ENCODE measurements at places on chromosomes 3 and 15.

DNA sequence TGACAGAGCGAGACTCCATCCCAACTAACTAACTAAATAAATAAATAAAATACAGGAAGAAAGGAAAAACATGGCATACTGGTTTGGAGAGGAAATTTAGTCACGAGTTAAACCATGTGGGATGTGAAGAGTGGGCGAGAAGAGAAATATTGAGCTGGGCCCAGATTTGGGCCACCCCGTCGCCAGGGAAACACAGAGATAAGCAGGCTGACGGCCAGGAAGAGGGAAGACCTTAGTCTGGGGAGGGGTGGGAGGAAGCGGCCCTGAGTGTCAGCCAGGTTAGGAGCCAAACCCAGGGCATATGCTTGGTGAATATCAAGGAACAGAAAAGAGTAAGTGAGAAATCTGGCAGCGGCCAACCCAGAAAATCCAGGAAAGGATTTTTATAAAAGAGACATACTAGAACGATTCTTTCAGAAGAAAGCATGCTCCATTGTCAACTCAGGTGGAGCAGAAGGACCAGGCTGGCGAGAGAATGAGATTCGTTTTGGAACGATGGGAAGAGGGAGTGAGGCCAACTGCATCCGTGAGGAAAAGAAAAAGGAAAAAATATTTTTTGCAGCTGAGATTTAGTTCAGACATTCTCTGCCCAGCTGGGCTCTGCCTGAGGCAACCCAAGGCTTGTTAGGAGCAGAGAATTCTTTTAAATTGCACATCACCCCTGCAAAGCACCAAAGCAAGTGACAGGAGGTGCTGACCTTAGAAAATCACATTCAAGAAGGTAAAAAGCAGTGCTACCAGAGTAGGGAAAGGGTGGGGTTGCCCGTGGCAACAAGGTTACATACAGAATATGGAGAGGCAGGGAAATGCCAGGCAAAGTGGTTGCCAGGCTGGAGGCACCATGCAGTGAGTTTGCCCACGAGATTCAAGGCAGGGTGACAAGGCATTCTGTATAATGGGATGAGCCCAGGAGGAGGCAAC is 59.3 kb upstream of the RAD18 start:
- DNase-seq = no peak

DNA sequence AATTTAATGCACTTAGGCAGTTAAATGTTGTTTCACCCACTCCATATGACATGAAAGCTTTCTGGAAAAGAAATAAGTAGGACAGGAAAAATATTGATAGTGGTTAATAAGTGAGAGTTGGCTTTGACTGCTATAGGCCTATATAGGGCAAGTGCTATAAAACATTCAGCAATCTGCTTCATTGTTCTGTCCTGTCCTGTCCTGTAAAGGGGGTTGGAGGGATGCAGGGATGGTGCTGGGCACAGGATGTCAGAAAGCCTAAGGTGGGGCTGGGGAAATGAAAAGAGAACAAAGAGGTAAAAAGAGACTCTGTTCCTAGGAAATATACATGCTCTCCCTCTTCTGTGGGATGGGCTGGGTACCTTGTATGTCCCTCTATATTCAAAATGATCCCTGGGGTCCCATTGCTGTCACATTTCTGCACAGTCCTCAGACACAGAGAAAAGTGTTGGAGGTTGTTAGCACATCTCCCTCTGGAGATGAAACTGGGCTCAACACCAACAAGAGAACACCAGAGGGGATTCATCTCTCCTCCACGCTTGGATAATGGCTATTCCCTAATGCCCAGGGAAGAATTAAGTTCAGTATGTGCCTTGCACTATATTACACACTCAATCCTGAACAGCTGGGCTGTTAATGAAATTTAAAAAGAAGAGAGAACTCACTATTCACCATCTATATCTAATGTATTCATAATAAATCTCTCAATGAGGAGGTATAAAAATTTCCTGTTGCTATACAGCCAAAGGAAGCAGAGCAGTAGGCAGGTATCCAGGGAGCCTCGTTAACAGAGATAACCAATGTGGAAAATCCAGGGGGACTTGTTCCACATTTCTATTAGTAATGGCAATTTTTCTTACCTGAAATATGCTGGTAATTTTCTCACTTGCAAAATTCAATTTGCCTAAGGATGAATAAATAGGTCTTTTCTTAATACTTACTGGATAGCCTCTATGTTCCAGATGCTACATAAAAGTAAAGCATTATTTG is 108.1 kb upstream of the ZBED2 start:
- DNase-seq = no peak

DNA sequence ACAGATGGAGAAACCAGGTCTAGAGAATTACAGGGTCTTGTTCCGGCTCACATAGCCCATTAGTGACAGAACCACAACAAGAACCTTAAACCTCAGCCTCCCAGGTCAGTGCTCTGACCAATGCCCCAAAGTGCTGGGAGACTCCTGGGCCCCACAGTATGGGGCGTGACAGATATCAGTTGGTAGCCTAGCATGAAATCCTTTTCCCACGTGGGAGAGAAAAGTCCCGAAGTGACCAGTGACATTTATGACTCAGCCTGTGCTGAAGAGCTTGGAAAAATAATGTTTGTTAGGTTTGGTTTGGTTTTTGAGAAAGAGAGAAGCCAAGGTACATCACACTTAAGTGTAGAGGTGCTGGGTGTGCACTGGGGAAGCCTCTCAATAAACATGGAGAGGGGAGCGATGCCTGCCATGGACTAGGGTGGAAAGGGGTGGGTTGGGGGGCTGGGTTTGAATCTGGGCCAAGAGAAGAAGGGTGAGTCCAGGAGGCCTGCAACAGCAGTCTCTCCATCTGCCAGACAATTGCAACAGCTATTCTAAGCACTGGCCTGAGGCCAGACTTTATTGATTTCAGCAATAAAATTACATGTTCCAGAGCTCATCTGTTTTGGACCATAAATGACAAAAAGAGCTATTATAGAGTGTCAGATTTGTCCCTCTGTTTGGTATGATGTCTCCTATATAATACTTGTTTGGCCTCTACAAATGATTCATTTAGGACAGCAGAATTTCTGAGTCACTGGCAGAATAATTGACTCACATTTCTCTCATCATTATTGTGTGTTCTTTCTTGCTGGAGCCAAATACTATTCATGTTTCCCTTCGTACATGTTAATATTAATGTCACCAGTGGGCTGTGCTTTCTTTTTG is 43.4 kb downstream of the C2CD4A start:
- DNase-seq = no peak

- no peak for DNase-seq
Observed at GRCh38 chr3:144296808-144297207, 325.2 kb downstream of the DIPK2A start.

DNA sequence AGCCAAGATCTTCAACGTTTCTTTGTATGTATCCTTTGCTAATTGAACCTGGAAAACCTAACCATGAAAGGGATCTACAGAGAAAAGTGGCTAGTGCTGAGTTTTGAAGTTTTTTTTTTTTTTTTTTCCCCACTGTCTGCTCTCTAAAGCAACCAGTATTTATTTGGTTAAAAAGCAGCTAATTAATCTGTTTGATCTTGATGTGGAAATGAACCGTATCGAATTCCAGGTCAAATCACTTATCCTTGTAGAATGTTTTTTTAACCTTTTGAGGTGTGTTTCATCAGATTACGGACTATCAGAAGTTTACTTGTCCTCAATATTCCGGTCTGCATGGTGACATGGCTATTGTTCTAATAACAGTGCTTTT is 117.2 kb downstream of the FNDC3B start:
- DNase-seq = no peak

DNA sequence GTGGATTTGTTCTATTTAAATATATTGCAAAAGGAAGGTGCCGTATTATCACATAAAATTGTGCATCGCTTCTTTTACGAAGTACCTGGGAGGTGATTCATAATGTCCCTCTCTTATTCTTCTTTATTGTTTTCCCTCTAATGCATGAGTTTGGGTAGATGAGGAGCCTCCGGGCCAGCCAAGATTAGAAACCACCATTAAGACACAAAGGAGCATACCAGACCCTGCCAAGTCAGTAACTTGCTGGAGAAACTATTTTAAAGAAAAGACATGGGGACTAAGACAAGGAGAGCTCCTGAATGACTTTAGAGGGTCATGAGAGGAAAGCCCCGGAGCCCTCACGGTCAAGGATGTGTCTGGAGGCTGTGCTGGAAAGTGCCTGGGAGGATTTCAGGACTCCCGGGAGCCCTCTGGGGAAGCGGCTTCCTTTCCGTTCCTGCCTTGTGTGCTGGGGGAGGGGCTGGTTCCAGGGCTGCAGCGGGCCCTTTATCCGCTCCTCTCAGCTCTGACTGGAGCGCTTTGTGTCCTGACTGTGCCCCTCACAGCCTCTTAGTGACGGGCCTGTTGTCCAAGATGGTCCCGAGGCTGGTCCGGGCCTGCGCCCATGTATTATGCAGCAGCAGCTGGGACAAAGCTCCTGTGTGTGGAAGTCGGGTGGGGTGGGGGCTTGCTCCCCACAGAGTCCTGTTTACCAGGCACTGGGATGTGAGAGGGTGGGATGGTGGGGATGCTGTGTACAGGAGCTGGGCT is 35.7 kb downstream of the CORO2B start:
- no peak for DNase-seq

- DNase-seq = no peak
Observed at GRCh38 chr3:140092848-140093536, 158.0 kb downstream of the CLSTN2 start.

- no peak for DNase-seq
Observed at GRCh38 chr3:73765878-73766545, 141.3 kb upstream of the PDZRN3 start.

DNA sequence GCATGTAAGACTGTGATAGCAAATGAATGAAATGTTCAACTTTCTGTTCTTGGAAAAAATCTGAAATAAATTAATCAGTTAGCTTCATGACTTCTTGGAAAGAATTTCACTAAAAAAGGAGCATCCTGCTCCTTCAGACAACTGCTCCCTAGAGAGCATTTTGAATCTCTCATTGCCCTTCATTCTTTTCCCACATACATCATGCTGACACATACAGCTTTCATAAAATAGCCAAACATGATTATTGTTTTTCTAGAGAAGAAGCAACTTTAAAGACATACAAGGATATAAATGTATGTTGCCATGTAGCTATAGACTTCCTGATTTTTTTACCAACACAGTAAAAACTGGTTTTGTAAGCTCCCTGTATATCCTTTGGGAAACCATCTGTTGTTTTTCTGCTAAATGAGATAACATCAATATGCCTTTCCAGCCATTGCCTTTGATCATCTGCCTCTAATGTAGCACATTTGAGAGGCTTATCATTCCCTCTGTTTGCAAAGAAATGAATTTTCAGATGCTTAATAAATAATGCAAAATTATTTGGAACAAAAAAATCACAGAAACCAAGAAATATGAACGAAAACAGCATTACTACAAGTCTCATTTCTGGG is 248.2 kb upstream of the GPR149 start:
- no peak for DNase-seq

DNA sequence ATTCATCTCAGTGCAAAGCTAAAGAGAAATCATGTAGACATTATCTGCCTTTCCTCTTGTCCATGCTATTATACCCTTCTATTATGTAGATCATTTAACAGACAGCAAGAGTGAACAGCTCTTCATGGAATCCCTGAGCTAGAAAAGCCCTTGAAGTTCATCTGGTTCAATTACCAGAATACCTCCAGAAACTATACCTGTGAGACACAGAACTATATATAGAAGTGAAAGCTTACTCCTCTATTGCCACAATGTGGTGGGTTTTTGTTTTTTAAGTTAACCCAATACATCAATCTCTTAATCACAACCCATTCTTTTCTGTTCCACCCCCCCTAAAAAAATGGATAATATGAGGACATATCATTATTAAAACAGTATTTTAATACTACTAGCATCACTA is 347.7 kb downstream of the PLCL2 start:
- no peak for DNase-seq

All from effector CD4-positive, alpha-beta T cell (primary cell).